Osteocyte (in vitro differentiated cells): ENCODE measurements at places on chromosomes 4 and X. TPM values are rescaled to one million over a fixed set of nuclear protein-coding genes. Genes with fewer than 3 reads are reported as not detected.

Gene MAGIX
- total RNA-seq = 1.2 and 2.3 TPM in 2 replicates

Gene OTC
- total RNA-seq = not detected in 2 replicates

Gene RPS6KA6
- total RNA-seq = 2.2 and 2.3 TPM in 2 replicates

Gene GPC4
- 98.0 and 101 TPM in 2 replicates for total RNA-seq

Gene MAGEA9B
- total RNA-seq = not detected in 2 replicates

DNA sequence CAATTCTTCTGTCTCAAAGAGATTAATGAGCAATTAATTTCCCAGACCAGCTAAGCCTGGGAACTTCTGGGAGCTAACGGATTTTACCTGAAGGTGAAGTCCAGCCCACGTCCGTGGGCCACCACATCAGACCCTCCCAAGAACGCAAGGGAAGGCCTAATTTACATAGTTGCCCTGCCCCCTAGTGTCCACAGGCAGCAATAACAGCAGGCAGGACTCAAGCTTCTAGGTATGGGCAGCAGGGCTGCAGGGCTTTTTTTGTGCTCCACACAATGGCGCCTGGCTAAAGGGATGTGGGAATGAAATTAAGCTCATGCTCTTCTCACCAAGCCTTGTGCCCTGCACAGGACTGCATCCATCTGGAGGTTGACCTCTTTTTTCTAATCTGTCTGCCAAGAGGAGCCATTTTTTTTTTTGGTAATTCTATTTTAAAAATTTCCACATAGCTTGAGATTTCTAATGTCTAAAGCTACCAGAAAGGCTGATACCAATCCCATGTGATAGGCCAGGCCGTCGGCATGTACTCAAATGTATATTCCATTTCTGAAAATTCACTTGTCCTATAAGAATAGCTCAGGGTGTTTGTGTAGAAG is 111.9 kb upstream of the TMEM164 start:
- peak; percentile 87 for DNase-seq
- no peaks in the 10 kb centered on the region for H3K4me1 ChIP-seq
- H3K36me3 ChIP-seq = no peaks in the 10 kb centered on the region
- H3K4me3 ChIP-seq = no peak overlapping the region
- H3K27me3 ChIP-seq = peaks cover 39% of the 10 kb centered on the region
- H3K27ac ChIP-seq = no peak overlapping the region

DNA sequence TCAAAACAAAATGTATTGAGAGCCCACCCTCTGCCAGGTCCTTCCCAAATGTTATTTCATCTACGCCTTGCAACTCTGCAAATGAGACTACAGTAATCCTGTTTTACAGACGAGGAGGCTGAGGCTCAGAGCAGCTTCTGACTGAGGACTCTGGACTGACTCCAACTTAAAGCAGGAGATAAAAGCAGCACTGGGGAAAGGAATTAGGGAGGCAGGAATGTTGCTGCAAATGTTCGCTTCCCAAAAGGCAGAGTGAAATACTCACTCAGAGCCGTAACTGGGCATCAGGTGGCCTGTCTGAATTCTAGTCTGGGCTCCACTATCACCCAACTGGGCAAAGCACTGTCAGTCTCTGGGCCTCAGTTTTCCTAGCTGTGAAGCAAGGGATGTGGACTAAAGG is 94.7 kb upstream of the SRD5A3 start:
- no peaks in the 10 kb centered on the region for H3K36me3 ChIP-seq
- no peaks in the 10 kb centered on the region for H3K27me3 ChIP-seq
- DNase-seq = no peak
- H3K4me1 ChIP-seq = peaks cover 4% of the 10 kb centered on the region
- no peak overlapping the region for H3K27ac ChIP-seq

- H3K36me3 ChIP-seq = no peaks in the 10 kb centered on the region
- H3K27me3 ChIP-seq = no peaks in the 10 kb centered on the region
- H3K4me3 ChIP-seq = no peak overlapping the region
- H3K4me1 ChIP-seq = no peaks in the 10 kb centered on the region
Measured at GRCh38 chrX:20347481-20347880, 80.8 kb upstream of the RPS6KA3 start.

- peaks cover 8% of the 10 kb centered on the region for H3K4me1 ChIP-seq
- H3K27ac ChIP-seq = no peak overlapping the region
- H3K4me3 ChIP-seq = no peak overlapping the region
- H3K36me3 ChIP-seq = no peaks in the 10 kb centered on the region
Measured at GRCh38 chrX:40897718-40898270, 162.5 kb upstream of the MED14 start.

DNA sequence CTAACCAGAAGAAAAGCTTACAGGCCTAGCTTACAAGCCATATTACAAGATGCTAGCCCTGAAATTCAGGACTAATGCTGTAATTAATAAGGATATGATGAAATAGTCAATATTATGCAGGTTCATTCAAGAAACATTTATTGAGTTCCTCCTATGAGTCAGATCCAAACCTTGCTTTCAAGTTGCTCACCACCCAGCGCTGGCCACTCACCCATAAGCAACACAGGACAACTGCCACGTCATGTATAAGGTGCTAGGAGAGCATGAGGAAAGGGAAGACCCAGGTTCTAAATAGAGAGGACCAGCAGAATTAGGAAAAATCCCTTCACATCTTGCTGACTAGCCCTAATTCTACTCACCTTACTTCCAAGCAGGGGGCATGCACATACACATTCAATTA is 23.3 kb downstream of the MAML3 start:
- DNase-seq = no peak
- no peak overlapping the region for H3K4me3 ChIP-seq
- H3K4me1 ChIP-seq = peaks cover 6% of the 10 kb centered on the region
- no peaks in the 10 kb centered on the region for H3K36me3 ChIP-seq

- DNase-seq = no peak
- no peaks in the 10 kb centered on the region for H3K27me3 ChIP-seq
- no peak overlapping the region for H3K27ac ChIP-seq
Measured at GRCh38 chr4:80492761-80493160, 157.2 kb downstream of the CFAP299 start.

DNA sequence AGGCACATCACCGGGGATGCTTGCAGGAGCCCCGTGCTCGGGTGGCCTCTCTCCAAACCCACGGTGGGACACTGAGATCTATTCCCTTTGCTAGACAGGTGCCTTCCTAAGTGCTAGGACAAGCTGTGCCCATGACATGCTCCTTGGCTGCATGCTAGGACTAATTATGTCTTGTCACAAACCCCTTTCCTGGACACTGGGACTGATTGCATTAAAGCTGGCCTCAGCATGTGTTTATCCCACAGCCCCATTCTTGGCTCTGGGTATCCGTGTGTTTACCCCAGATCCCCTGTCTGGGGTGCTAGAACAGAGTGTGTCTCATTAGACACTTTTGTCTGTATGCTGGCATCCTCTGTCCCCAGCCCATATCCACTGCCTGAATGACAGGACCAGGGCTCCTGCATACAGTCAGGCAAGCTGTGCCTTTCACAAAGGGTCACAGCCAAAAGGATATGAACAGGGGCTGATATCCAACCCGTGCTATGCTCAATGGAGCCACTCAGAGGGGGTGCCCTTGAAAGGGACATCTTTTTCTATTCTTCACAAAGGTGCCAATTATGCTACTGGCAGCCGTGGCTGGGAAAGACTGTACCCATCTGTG is 9.2 kb upstream of the IQSEC2 start:
- no peaks in the 10 kb centered on the region for H3K27me3 ChIP-seq
- H3K36me3 ChIP-seq = no peaks in the 10 kb centered on the region
- H3K27ac ChIP-seq = no peak overlapping the region

DNA sequence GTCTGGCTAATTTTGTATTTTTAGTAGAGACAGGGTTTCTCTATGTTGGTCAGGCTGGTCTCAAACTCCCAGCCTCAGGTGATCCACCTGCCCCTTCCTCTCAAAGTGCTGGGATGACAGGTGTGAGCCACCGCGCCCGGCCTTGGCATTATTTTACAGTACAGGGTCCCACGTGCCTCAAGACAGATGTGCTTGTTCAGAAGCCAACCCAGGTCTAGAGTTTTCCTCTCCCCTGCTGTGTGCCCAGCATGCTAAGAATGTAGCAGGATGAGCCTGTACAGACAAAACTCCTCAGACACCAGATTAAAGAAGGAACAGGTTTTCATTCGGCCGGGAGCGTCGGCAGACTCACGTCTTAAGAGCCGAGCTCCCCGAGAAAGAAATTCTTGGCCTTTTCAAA is 42.2 kb downstream of the CRLF2 start:
- no peak overlapping the region for H3K27ac ChIP-seq
- peak; percentile 68 for DNase-seq
- no peak overlapping the region for H3K4me3 ChIP-seq
- peaks cover 15% of the 10 kb centered on the region for H3K27me3 ChIP-seq

DNA sequence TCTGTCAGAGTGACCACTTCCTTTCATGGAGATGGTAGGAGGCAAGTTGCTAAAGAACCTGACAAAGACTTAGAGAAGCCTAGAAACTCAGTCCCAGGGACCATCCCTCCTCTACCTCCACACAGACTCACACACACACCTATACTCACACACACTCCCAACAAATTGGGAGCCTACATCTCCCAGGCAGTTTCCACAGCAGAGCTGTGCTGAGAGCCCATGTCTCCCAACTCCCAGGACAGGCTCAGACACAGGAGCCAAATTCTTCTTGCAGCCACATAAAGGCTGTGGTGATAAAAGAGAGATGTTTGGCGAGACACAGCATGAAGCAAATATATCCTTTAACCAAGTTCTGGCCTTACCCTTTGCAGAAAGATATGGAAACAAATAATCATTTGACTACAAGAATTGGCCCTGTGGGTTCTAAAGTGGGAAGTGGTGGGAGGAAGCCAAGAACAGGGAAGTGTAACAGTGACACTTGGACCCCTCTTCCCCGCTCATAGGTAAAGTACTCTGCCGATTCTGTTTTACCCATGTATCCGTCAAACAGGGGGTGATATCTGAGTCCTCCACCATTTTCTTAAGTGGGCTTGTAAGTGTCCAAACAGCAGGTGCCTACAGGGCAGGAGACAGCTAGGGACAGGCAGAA is 11.0 kb upstream of the IDS start:
- H3K27ac ChIP-seq = no peak overlapping the region
- H3K4me1 ChIP-seq = no peaks in the 10 kb centered on the region
- H3K36me3 ChIP-seq = peaks cover 1% of the 10 kb centered on the region
- no peak for DNase-seq

DNA sequence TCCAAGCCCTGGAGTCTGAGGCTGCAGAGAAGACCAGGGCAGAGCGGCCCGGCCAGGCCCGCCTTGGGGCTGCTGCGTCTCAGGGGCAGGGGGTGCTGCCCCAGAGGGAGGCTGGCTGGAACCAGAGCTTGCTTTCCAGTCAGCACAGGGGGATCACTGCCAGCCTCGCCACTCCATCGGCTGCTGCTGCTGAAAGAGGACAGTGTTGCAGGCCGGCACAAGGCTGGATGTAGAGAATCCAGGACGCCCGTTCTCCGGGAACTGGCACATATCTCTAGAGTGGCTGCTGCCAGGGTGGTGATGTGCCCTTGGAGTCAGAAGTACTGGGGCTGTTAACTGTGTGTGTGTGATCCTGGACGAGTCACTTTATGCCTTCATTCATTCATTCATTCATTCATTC is 31.9 kb upstream of the SORCS2 start:
- H3K4me1 ChIP-seq = peaks cover 27% of the 10 kb centered on the region
- H3K36me3 ChIP-seq = no peaks in the 10 kb centered on the region
- no peak for DNase-seq
- H3K27me3 ChIP-seq = peaks cover 27% of the 10 kb centered on the region
- H3K4me3 ChIP-seq = no peak overlapping the region

DNA sequence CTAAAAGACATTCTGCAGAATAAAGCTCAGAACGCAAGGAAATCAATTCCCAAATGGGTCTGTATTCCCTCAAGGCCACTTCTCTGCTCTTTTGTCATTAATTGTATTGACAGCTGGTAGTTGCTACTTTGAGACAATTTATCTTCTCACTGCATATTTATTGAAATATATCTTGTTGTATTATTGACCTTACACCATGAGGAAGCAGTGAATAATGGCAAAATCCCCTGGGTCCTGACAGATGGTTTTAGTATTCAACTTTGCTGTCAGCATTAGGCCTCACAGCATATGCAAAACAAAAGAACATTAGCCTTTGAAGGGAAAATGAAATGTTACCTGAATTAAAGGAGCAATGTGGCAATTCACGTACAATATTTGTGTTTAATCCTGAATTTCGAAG is 406.1 kb upstream of the TRAM1L1 start:
- H3K36me3 ChIP-seq = no peaks in the 10 kb centered on the region
- no peak overlapping the region for H3K4me3 ChIP-seq
- no peak for DNase-seq
- H3K27me3 ChIP-seq = peaks cover under 1% of the 10 kb centered on the region
- H3K4me1 ChIP-seq = peaks cover 12% of the 10 kb centered on the region

DNA sequence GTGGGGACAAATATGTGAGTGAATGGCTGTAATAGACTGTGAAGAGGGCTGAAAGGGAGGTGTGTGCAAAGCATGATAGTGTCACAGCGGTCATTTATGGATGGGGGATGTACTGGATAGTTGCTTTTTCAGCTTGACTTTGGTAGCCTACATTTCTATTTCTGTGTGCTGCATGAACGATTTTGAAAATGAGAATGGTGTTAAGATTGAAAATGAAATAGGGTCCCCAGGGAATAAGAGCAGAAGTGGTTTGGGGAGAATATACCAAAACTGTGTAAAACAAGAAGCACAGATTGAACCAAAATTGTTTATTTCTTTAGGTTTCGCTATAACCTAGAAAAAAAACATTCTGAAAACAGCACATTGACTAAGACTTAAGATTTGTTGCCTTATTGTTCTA is 58.8 kb upstream of the CLNK start:
- DNase-seq = no peak
- H3K27me3 ChIP-seq = no peaks in the 10 kb centered on the region
- peaks cover 15% of the 10 kb centered on the region for H3K4me1 ChIP-seq
- H3K27ac ChIP-seq = no peak overlapping the region
- H3K36me3 ChIP-seq = no peaks in the 10 kb centered on the region
- H3K4me3 ChIP-seq = no peak overlapping the region

DNA sequence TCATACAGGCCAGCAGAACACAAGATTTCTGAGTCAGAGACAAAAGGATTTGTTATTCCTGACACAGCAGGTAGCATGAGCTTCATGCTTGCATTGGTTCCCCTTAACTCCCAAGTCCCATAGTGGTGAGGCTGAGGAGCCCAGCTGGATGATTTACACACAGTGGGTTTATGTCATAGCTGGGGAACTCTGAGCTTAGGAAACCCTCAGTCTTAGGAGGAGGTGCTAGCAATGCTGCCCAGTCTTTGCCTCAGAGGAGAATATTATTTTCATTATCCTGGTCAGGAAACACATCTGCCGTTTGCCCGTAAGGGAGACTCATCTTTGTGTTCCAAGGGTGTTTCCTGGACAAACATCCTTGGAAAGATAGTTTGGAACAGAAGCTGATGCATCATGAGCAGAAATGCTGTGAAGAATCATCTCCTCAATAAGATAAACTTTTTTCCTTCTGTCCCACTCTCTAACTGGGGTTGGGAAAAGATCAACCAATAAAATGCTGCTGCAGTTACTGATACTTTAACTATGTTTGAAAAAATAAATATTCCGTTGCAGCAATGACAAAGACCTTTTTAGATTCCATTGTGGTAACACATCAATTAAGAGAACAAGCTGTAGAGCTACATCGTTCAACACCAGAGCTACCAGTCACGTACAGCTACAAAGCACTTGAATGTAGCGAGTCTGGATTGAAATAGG is 146.8 kb downstream of the DCLK2 start:
- peak overlapping the region; percentile 95 for H3K27ac ChIP-seq
- H3K27me3 ChIP-seq = no peaks in the 10 kb centered on the region
- peaks cover 42% of the 10 kb centered on the region for H3K4me1 ChIP-seq
- H3K4me3 ChIP-seq = peak overlapping the region; percentile 45
